ENCODE measurements at places on chromosomes 13 and 19.

DNA sequence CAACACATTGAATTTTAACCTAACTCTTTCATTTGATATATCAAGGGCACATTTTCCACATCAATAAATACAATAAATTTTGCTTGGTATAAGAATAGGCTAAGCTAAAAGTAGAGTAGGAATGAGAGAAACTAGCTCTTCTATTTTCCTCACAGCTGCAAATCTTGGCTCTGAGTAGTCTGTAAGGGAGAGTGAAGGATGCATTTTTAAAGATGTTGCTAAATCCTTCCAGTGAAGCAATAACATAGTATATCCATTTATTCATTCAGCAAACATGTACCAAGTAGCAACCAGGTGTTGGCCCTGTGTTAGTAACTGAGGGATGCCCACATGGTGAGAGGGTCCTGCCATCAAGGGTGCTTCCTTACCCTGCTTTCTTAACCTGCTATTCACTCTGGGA, 799.9 kb downstream of the PCDH9 start:
- no peak for DNase-seq

- no peak for DNase-seq
Measured at GRCh38 chr13:44508562-44509077, 67.5 kb downstream of the TSC22D1 start.

- DNase-seq = no peak
Measured at GRCh38 chr13:49315756-49316482, 68.2 kb downstream of the CDADC1 start.

GRCh38 chr19:39359026-39359425, 16.8 kb downstream of the SAMD4B start:
- DNase-seq = no peak

GRCh38 chr13:50116430-50116973, 101.3 kb downstream of the KCNRG start:
- no peak for DNase-seq

GRCh38 chr13:105412171-105412570, 1123.3 kb downstream of the EFNB2 start:
- no peak for DNase-seq

GRCh38 chr19:5154799-5155426, 185.7 kb downstream of the PTPRS start:
- no peak for DNase-seq

DNA sequence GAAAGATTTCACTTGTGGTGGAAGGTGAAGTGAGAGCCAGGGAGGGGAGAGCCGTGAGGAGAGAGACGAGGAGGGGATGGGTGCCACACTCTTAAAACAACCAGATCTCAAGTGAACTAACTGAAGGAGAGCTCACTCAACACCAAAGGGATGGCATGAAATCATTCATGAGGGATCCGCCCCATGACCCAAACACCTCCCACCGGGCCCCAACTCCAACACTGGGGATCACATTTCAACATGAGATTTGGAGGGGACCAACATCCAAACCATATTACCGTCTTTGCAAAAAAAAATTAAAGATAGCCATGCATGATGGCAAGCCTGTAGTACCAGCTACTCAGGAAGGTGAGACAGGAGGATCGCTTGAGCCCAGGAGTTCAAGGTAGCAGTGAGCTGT, 34.9 kb upstream of the POP4 start:
- no peak for DNase-seq

DNA sequence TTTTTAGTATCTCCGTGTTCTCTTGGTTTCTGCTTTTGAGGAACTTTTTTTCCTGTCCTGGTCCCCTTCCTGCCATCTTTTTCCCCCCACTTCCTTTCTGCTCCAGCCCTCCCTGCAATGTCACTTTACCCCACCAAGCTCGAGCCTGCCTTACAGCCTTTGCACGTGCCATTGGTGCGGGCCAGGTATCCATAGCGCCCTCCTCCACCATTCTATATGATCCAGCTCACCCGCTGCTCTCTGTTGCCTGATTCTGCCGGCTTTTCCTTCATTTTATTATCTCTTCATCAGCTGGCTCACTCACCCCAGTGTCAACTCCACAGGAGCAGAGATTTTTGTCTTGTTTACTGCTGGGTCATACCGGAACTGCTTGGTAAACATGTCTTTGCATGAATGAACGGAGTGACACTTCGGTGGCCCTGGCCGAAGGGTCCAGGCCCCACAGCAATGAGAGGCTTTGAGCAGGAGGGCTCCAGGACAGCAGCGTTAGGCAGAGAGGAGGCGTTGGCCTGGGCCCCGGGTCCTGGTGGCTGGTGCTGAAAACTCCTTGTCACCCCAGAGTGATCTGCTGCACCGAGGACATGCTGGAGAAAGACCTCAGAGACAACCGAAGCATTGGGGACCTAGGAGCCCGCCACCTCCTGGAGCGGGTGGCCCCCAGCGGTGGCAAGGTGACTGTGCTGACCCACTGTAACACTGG, 1.2 kb downstream of the MRI1 start:
- DNase-seq = no peak

DNA sequence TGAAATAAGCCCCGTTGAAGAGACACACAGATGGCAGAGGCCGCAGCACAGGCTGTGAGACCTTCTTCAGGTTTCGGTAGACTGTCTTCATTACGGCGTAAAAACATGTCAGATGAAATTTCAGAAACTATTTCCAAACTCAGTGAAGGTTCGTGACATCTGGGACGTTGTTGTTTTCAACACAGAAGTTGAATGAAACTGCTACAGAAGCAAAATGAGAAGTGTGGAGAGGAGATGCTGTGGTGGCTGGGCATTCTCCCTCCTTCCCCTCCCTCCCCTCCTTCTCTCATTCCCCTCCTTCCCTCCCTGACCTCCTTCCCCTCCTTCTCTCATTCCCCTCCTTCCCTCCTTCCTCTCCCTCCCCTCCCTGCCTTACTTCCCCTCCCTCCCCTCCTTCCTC, 113.6 kb downstream of the ATP11A start:
- DNase-seq = no peak

DNA sequence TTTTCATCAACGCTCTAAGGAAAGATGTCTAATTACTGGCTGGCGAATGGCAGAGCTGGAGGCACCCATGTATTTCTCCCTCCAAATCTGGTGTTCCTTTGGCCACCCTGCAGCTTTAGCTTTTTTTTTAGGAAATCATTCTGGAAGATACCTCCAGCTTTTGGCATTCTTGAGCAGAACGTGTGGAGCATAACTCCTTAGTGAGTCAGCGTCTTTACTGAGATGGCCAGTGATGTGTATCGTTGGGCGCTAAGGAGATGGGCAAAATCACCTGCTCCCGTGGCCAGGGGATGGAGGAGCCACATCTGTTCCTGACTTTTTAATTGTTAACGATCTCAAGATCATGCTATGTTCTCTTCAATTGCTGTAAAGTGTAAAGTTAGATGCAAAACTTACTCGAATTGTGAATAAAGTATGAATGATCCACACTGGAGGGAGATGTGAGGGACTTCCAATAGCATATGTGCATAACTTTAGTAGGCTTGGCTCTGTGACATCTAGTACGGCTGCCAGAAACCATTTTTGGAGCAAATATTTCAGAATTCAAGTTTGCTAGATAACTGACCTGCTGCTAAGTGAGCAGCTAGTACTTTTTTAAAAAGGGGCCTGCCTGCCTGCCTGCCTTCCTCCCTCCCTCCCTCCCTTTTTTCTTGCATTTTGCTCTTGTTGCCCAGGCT, 24.4 kb upstream of the C1QTNF9 start:
- DNase-seq = no peak

DNA sequence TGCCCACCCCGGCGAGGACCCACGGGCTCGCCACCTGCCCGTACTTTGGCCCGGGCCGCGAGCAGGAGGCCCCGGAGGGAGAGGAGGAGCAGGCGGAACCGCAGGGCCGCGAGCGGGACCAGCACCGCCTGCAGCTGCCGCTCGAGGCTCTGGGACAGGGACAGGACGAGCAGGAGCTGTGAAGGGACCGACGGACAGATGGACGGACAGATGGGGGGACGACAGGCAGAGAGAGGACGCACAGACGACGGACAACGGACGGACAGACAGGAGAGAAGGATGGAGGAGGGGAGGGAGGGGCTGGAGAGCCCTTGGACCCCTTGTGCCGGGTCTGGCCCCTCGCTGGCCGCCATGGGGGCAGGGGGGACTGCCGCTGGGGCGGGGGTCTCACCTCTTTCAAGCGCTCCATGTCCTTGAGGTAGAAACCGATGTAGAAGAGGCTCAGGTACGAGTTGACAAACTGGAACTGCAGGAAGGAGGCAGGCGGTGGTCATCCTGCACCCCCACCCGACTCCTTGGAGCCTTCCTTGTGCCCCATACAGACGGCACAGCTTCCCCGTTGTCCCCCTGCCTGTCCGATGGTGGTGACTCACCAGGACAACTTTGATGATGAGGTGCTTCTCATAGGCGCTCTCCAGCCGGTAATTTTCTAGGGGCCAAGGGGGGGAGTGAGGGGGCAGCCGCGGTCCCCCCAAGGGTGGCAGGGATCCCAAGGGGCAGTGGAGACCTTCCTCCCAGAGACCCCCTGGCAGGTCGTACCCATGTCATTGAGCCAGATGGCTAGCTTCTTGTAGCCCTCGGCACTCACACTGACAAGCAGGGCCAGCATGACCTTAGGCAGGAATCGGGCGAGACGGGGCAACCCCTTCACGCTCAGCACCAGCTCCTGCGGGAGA, 5.0 kb downstream of the ANO8 start:
- no peak for DNase-seq

DNA sequence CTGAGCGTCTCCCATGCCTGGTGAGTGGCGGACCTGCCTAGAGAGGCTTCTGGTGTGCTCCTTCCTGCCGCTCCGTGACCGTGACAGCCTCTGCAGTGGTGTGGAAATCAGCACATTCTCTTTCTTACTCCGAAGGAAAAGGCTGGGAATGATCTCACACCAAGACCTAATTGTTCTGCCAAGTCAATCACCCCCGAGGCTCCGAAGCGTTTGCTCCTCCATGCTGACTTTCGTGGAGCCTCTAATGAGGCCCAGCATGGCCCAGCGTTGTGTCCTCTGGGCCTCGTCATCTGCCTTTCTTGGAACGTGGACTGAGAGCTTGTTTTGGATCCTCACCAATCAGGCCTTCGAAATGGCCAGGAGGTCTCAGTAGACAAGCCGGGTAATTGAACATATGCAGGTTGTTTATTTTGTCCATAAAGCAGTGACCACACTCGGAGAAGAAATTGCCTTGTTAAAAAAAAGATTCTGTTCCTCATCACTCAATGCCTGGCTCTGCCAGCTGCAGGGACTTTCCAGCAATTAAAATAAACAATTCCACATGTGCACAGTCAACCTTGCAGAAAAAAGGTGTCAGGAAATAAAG, 107.1 kb downstream of the UBL3 start:
- DNase-seq = no peak

DNA sequence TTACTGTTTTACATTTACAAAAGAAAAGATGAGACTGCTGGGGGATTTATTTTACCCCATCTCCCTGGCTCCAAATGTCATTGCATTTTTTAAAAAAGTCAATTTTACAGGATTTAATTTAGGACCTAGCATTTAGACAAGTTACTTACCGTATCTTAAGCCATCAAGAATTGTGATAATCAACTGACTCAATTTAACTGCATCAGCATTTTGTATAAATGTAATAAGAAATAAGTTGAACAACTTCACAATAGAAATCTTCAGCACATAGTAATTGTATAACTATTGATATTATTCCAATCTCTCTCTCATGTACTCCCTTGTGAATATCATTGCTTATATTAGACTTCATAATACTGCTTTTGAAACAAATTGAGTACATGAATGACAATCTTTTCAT, 907.5 kb upstream of the SLC10A2 start:
- no peak for DNase-seq

DNA sequence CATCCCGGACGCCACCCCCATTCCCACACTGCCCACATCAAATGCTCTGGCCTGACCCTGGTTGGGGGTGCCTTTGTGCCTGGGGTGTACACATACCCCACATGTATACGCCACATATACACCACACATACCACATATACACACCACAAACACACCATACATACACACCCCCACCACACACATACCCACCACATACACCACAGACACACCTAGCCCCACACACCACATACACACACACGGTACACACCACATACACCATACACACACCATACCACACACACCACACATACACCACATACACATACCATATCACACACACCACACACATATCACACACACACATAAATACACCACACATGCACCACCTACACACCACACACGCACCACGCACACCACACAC, 10.2 kb downstream of the ERFL start:
- DNase-seq = no peak

GRCh38 chr13:113020323-113021080, 51.5 kb downstream of the MCF2L start:
- no peak for DNase-seq

DNA sequence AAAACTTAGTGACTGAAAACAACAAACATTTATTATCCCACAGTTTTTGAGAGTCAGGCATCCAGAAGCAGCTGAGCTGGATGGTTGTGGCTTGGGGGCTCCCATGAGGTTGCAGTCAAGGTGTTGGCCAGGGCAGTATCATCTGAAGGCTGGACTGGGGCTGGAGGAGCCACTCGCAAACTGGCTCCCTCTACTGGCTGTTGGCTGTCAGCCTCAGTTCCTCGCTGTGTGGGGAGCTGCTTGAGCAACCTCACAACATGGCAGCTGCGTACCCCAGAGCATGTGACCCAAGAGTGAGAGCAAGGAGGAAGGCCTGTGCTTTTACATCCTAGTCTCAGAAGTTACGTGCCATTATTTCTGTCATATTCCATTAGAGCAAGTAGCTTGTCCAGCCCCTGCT, 9.7 kb downstream of the YJU2 start:
- no peak for DNase-seq

DNA sequence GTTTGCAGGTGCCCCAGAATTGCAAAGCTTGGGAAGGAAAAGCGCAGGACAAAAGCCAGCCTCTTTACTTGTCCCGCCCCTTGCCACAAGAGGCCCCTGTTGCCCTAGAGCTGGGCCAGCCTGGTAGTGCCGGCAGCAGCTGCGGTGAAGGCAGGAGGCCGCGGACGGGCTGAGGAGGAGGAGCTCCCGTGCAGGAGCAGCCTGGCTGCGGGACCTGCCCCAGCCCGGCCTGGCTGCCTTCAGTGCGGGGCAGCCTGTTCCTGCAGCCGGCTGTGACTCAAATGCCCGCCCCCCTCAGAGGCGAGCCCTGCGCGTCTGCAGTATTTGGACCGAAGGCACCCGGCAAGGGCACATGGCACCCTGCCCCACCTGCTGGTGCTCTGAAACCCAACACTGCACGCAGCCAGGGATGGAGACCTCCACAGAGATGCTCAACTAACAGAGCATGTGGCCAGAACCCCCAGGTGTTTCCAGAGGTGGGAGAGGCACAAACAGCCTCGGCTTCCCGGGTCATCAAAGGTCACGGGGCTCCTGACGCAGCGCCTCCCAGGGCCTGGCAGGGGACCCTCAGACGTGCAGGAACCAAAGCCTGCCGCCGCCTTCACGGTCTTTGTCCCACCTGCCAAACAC, 29.7 kb downstream of the NAXD start:
- DNase-seq = peak; percentile 31

GRCh38 chr19:43311706-43312105, 41.8 kb upstream of the CD177 start:
- DNase-seq = no peak

Data from stimulated activated CD4-positive, alpha-beta T cell treated with anti-CD3 and anti-CD28 coated beads, Interleukin-1b, Interleukin-23, amount 100 ng/mL, for 48 hours (primary cell).